ENCODE measurements at places on chromosomes 2 and 18.
A peak's percentile ranks its signal among the peaks of the same experiment; 100 is the strongest.

DNA sequence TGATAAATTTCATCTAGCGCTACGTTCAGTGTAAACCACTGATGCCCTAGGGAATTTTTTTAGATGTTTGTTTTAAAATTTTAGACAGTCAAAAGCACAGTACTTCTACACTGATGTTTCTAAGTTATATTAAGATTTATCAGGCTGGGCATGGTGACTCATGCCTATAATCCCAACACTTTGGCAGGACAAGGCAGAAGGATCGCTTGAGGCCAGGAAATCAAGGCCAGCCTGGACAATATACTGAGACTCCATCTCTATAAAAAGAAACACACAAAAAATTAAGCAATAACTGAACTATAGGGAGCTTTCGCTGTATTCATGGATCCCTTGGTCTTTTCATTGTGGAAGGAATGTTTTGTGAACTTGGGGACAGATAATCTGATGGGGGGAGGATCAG is 50.6 kb upstream of the MAPRE2 start:
- no peak for DNase-seq

GRCh38 chr2:226184940-226185615 is 614.5 kb downstream of the IRS1 start:
- DNase-seq, result no peak

DNA sequence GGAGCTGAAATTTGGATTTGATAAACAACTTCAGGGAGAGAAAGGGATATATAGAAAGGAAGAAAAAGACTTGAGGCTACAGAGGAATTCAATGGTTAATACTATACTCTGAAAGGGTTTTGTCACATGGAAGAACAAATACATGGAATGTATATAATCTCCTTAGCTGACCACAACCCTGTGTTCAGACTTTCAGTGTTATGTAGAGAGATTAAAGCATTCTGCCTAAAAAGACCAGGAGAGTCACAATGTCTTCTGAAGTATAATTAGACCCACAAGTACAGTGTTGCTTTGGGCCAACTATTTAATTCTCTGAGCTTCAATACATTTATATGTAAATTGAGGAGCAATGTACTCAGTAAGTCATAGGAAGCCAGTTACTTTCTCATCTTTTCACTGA is 123.8 kb upstream of the FSHR start:
- no peak for DNase-seq

GRCh38 chr2:39304200-39304599 is 60.4 kb upstream of the CDKL4 start:
- no peak for DNase-seq

DNA sequence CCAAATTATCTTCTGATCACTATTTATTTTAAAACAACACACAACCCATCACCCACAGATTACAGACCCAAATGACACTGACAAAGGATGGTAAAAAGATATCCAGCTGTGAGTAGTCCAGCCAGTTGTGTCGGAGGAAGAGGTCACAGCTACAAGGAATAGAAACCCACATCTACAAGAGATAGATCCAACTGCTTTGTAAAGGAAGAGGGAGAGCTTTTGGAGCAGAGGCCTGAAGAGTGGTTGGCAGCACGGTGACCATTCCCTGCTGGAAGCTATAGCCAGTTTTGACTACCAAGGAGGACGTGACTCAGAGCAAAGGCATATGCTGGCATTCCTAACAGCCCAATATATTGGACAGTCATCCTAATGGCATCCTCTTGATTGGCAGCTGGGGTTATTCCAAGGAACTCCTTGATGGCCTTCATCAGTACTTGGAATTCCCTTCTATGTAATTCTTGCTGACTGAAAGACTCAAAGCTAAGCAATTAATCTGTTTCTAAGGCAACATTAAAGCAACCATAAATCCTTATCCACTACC is 17.1 kb downstream of the SLC8A1 start:
- no peak for DNase-seq

- no peak for DNase-seq
Measured at GRCh38 chr2:83113953-83114352, 1345.1 kb downstream of the SUCLG1 start.

DNA sequence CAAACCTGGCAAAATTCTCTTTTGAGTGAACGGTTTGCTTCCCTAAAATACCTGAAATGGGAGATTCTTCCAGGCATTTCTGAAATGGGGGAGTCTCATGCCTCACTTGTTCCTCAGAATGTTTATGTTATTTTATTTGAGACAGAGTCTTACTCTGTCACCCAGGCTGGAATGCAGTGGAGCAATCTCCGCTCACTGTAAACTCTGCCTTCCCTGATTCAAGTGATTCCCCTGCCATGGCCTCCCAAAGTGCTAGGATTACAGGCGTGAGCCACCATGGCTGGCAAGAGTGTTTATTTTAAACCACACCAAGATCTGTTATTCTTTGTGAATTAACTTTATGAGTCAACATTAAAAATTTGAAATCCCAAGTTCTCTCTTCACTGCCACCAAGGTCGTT is 6.4 kb upstream of the FHL2 start:
- no peak for DNase-seq

DNA sequence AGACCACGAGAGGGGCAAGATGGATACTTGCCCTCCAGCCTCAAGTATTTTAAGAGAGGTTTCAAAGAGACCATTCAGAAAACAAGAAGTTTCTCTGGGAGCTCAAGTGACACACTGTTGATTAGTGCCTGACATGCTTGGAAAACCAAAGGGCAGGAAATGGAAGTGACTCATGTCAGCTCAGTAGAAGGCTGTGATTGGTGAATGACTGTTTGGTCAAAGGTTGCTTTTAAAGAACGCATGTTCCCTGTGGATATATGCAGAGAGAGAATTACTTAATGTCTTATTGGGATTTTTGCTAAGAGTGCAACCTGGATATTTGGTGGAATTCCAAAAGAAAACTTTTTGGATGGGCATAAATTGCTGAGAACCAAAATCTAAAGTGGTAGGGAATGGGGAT is 549.9 kb downstream of the XIRP2 start:
- no peak for DNase-seq

DNA sequence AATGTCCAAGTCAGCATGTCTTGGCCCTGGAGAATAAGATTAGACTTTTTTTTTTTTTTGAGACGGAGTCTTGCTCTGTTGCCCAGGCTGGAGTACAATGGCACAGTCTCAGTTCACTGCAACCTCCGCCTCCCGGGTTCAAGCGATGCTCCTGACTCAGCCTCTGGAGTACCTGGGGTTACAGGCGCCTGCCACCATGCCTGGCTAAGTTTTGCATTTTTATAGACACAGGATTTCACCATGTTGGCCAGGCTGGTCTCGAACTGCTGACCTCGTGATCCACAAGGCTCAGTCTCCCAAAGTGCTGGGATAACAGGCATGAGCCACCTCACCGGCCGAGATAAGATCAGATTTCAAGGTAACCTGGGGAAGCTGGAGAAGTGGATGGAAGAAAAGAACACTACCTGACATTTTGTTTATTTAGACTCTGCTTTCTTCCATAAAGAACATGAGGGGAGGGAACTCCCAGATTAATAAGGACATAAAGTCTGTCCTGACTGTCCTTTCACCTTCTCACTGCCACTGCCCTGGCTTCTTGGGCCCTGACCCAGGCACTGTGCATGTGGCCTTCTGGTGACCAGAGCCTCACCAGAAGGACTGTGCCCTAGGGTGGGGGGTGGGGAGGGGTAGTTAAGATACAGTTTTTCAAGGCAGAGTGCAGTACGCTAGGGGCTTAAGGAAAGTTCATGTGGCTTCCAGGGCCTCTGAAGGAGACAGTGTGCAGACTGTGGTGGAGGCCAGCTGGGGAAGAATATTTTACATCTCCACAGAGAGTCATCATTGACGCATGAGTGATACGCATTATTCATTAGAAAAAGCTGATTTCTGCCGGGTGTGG is 4.8 kb upstream of the IMPA2 start:
- DNase-seq, result no peak

DNA sequence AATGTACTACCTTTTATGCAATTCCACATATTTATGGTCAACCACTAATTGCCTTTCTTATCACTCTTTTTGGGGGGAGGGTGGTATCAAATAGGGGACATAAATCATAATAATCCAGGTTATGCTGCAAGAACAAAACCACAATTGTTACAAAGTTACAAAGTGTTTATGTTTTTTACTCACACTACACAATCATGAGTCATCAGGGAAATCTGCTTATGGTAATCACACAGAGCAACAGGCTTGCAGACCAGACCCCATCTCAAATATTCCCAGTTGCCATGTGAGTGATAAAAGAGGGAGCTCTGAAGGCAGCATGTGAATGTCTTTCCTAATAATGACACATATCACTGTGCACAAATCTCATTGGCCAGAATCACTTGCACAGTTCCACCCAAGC is 304.7 kb upstream of the TMEFF2 start:
- no peak for DNase-seq

DNA sequence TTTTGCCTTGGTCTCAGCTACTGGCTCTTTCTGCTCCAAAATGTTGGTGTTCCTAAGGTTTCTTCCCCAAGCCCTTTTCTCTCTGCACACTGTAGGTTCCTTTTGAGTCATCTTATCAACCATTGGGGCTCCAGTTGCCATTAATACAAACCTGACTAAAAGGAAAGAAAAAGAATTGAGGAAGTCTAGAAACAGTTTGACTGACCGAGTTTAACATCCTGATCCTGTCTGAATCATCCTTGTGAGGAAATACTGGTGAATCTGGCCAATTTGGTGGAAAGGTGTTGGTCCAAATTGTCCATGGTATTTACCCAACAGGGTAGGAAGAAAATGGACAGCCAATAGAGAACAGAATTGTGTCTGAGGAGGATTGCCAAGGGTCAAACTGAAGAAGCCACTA is 38.3 kb downstream of the CRYGD start:
- DNase-seq, result no peak

DNA sequence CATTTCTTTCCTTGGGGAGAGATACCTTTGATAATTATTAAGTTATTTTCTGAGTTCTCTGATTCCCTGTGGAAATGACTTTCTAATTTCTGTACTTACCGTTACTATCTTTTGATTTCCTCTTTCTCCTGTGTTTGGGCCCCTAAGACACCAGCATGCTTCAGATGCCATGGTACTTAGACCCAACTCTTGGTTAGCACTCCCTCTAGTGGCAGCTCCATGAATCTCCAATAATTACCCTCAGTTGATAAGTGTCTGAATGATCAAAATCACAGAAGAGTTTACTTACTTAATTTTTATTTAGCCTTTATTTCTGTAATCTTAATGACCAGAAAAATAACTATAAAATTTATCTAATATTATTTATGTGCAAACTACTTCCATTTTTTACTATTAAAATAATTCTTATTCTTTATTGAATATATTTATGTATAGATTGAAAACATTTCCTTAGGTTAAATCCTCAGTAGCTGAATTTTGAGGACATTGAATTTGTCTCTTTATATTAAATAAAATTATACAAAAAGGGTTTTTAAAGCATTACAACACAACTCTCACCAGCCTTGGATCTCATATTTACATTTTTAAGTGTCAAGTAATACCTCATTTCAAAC is 300.4 kb downstream of the KCNS3 start:
- peak; percentile 38 for DNase-seq

GRCh38 chr2:53739032-53739431 is 28.6 kb upstream of the CHAC2 start:
- DNase-seq, result no peak

GRCh38 chr2:121686218-121686617 is 37.0 kb upstream of the CLASP1 start:
- DNase-seq, result no peak

- DNase-seq, result no peak
Measured at GRCh38 chr2:163182764-163183354, 344.3 kb upstream of the KCNH7 start.

Measured in stimulated activated naive CD8-positive, alpha-beta T cell treated with anti-CD3 and anti-CD28 coated beads, Interleukin-15, Interleukin-2, amounts not matched to agents 100 U/mL and 50 U/mL, for 24 hours (primary cell).